ENCODE measurements at places on chromosomes 4 and X.

GRCh38 chr4:98610926-98611676 is 47.3 kb downstream of the TSPAN5 start:
- DNase-seq = no peak

- DNase-seq = no peak
Observed at GRCh38 chrX:47231167-47231566, 1.6 kb upstream of the USP11 start.

DNA sequence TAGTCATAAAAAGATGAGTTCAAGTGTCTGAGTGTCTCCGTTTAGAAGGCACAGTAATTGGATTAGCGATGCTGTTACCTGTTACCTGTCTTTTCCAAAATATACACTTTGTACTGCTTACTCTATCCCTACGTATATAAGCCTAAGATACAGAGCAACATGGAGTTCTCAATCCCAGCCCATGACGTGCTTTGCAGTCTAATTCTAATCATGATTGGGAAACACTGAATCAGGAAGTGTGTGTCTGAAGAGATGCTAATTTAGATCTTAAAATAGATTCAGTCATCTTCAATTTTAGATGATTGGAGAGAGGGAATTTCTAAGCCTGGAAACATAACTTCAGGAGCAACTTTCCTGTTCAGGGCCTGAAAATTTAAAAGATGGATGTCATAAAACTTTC is 115.1 kb downstream of the PCDH19 start:
- DNase-seq = no peak

GRCh38 chr4:40856840-40857362 is 107.1 kb downstream of the NSUN7 start:
- no peak for DNase-seq

- DNase-seq = no peak
Observed at GRCh38 chr4:118285931-118286330, 66.9 kb downstream of the PRSS12 start.

DNA sequence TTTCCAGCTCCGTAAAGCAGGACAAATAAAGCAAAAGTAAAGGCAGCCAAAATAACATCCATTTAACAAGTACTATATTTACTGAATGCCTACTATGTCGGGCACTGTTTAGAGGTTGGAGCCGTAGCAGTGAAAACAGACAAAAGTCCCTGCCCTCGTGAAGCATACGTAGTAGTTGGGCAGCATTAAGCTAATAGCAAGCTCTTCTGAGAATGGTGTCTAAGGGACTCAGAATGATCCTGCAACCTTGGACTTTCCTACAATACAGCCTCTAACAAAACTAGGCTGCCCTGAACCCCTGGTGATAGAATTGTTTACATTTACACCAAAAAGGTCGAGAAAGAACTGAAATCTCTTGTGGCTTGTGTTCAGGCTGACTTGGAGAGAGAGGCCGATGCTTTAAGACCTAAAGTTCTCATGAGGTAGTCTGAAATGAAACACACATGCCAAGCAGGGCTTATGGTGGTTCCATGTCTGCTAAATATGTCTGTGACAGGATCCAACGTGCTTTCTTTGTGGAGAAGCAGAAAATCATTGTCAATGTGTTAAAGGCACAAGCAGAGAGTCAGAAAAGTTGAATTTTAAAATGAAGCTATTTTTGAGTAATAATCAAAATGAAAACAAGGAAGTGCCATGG is 898 bp upstream of the PDGFC start:
- no peak for DNase-seq

DNA sequence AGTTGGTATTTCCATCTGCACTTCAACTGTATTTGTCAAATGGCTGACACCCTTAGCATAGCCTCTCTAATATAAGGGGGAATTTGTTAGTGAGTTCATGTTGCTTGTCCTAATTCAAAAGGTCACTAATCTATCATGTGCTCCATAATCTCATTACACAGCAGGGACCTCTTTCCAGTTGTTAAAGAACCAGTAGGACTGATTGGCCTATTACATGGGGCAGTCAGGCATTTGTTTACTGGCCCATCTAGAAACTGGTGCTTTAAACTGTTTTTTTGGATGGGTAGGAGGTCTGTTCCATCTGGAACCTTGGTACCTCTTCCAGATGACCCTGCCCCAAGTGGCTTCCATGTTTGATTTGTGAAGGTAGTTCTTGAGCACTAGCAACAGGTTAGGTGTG is 11.4 kb downstream of the ANK2 start:
- no peak for DNase-seq

DNA sequence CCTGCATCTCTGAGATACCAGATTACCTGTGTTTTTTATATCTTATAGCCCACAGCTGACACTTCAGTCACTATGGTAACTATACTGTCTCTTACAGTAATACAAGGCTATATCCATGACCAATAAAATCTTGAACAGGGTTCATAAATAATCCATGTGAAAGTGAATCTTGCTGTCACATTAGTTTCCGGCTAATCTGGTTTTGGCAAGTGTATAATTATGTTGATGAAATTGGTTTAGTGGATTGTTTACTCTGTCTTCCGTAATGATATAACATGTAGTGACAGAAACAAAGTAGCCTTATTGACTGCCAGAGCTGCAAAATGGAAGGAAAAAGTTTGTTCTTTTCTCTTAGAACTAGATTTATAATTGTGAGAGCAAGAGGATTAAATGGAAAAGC is 686.6 kb upstream of the PABPC4L start:
- no peak for DNase-seq

DNA sequence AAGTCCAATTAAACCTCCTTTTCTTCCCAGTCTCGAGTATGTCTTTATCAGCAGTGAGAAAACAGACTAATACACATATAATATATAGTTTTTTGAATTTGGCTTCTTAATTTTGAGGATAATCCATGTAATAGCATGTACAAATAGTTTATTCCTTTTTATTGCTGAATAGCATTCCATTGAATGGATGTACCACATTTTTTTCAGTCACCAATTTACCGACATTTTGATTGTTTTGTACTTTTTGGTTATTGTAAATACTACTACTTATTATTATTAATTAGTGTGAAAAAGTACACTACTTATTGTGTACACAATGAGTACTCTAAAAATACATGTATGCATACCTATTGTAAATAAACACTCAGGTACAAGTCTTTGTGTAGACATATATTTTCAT is 42.3 kb upstream of the ANXA10 start:
- no peak for DNase-seq
